ENCODE measurements at places on chromosomes 16 and 17. TPM values are rescaled to one million over a fixed set of nuclear protein-coding genes. Genes with fewer than 3 reads are reported as not detected.

- H3K4me3 ChIP-seq: no peak overlapping the region
- peaks cover 10% of the 10 kb centered on the region for H3K36me3 ChIP-seq
- H3K27ac ChIP-seq: no peak overlapping the region
- H3K4me1 ChIP-seq: peaks cover 2% of the 10 kb centered on the region
- no peaks in the 10 kb centered on the region for H3K27me3 ChIP-seq
Observed at GRCh38 chr17:66779237-66779606, 55.7 kb upstream of the CACNG5 start.

Gene GID4
- 7.8 TPM for total RNA-seq

DNA sequence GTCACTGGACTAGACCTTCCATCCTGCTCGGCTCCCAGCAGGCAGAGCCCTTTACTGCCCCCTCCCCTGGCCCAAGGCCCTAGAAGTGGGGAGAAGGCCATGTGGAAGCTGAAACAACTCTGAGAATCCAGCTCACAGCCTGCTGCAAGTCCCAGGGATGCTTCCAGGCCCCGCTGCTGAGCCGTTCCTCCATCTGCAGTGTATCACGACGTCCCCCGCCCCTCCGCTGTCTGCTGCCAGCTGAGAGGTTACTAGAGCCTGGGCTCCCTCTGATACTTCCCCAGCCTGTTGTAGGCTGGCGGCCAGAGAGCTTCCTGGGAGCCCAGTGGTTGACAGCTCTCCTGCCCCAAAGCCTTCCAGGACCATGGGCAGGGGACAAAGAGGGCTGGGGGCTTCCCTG, 118.2 kb downstream of the MGAT5B start:
- peak overlapping the region; percentile 24 for H3K27ac ChIP-seq
- H3K36me3 ChIP-seq: no peaks in the 10 kb centered on the region
- peaks cover 16% of the 10 kb centered on the region for H3K4me1 ChIP-seq
- H3K4me3 ChIP-seq: no peak overlapping the region

DNA sequence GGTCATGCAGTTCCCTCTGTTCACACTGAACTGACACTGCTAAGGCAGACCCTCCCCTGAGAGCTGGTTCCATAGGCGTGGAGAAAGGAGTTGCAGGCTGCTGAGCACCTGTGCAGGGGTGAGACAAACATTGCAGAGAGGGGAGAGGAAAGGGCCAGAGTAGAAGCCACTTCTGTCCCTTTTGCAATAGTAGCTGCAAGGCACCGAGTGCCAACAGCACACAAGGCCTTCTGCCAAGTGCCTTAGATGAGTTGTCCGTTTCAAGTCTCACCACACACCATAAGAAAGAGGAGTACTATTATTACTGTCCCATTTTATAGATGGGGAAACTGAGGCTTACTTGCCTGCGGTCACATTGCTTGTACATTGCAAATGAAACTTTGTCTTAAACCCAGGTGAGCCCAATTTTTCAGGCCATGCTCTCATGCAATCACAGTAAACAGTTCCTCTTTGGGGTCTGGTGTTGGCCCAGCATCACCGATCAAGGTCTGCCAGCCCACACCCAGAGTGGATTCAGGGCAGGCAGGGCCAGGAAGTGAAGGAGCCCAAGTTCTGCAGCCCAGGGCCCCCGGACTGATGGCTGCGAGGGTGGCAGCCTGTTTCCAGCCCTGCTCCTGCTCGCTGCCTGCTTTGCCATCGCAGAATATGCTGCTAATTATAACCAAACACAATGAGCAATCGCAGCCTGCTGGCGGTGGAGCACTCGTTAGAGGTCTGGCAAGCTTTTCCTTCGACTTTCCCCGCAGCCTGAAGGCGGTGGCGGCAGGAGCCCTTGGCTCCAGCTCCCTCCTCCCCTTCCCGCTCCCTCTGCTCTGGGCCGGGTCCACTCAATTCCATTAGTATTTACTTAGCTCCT, 36.8 kb upstream of the DYNLL2 start:
- no peak overlapping the region for H3K27ac ChIP-seq
- peaks cover 59% of the 10 kb centered on the region for H3K27me3 ChIP-seq

- no peaks in the 10 kb centered on the region for H3K36me3 ChIP-seq
- no peak overlapping the region for H3K27ac ChIP-seq
- DNase-seq: no peak
- no peak overlapping the region for H3K4me3 ChIP-seq
- peaks cover 14% of the 10 kb centered on the region for H3K4me1 ChIP-seq
Observed at GRCh38 chr16:53756275-53756996, 52.5 kb downstream of the FTO start.

Gene SLC22A31
- total RNA-seq: 0.52 TPM

Gene RUNDC3A
- 0.55 TPM for total RNA-seq
